Activated CD4-positive, alpha-beta memory T cell treated with anti-CD3 and anti-CD28 coated beads for 36 hours (primary cell): ENCODE measurements at places on chromosomes 12 and 14. TPM values are rescaled to one million over a fixed set of nuclear protein-coding genes. Genes with fewer than 3 reads are reported as not detected.

DNA sequence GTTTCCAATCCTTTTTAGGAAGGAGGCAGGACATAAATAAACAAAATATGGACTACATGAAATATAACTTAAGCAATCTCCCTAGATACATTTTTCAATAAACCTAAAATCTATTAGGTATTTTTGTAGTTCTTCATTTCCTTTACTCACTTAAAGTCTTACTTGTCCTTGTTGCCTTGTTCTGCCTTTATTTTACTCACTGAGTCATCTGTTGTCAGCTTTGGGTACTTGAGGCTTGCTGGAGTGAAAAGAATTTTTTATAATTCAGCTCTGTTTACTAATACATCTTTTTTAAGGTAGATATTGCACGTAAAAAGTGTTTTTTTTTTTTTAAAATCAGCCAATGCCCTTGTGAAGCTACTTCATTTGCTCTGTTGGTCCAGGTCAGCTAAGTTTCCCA lies 216.2 kb downstream of the PELI2 start:
- H3K27ac ChIP-seq, result no peak overlapping the region
- H3K4me3 ChIP-seq, result no peak overlapping the region
- H3K4me1 ChIP-seq, result peaks cover 11% of the 10 kb centered on the region
- H3K27me3 ChIP-seq, result no peaks in the 10 kb centered on the region
- DNase-seq, result no peak

The MSRB3 gene
- not detected for total RNA-seq

The SERPINA9 gene
- total RNA-seq, result not detected

The RNASE7 gene
- total RNA-seq, result not detected

The SLC25A47 gene
- not detected for total RNA-seq
